ENCODE measurements at places on chromosomes 12 and 14.

DNA sequence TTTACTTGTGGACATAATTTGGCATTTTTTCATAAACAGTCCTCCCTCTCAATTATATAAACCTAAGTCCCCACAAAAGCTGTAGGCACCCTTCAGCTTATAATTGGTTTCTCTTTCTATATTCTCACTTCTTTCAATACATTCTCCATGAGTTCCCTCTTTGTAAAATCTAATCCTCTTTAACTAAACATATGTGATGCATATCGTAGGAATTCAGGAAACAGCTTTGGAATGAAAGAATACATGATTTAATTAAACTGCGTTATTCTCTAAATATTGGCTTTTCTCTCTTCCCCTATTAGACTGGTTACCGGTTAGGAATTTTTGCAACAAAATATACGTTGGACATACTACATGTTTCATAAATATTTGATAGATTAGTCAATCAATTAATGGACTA is 1122.6 kb downstream of the FLRT2 start:
- no peaks in the 10 kb centered on the region for H3K27me3 ChIP-seq
- no peak for ATAC-seq
- H3K4me1 ChIP-seq, result no peaks in the 10 kb centered on the region
- H3K4me3 ChIP-seq, result no peak overlapping the region
- no peaks in the 10 kb centered on the region for H3K36me3 ChIP-seq

DNA sequence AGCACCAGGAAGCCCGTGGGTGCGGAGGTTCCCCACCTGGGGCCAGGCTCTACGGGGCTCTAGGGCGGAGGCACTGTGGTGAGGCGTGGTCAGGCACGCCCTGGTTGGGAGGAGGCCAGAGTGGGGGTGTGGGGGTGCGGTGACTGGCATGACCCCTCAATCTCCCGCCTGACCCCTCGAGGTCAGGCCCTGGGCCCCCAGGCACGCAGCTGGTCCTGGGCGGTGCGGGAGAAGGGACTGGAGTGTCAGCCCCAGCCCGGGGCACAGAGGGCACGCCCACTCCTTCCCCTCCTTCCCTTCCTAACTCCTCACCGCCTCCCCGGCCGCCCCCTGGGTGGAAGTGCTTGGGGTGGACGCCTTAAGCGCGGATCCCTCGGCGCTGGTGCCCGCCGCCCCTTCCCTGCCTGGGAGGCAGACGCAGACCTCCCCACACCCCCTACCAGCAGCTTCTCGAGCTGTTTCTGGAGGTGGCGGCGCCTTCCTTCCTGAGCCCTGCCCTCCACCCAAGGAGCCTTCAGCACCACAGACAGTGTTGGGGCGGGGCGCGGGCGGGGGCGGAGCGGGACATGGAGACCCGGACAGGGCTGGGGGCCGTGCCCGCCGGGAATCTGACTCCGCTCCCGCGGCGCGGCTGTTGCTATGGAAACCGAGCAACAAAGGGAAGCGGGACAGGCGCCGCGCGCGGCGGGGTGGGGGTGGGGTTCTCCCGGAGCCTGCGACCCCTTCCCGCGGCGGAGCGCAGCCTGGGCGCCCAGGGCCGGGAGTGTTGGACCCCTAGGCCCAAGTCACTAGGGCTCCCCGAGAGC is 741 bp upstream of the CRIP2 start:
- no peaks in the 10 kb centered on the region for H3K36me3 ChIP-seq
- H3K27ac ChIP-seq, result no peak overlapping the region
- peak; percentile 65 for ATAC-seq
- H3K4me1 ChIP-seq, result peaks cover 5% of the 10 kb centered on the region
- H3K27me3 ChIP-seq, result no peaks in the 10 kb centered on the region

DNA sequence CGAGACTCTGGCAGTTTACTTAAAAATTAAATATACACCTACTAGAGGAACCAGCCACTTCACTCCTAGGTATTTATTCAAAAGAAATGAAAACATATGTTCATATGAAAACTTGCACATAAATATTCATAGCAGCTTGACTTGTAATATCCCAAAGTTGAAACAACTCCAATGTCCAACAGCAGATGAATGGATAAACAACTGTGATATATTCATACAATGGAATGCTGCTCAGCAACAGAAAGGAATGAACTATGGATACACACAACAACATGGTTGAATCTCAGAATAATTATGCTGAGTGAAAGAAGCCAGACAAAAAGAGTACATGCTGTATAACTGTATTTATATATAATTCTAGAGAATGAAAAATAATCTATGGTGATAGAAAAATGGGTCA is 53.4 kb upstream of the DACT1 start:
- no peak for ATAC-seq
- H3K36me3 ChIP-seq, result no peaks in the 10 kb centered on the region
- no peak overlapping the region for H3K27ac ChIP-seq

GRCh38 chr12:54622463-54623183 is 12.1 kb downstream of the LACRT start:
- no peaks in the 10 kb centered on the region for H3K36me3 ChIP-seq
- no peak for ATAC-seq
- H3K27me3 ChIP-seq, result peaks cover 53% of the 10 kb centered on the region
- H3K4me3 ChIP-seq, result no peak overlapping the region
- H3K4me1 ChIP-seq, result no peaks in the 10 kb centered on the region

GRCh38 chr12:14573118-14573517 is 5.4 kb upstream of the PLBD1 start:
- no peak overlapping the region for H3K4me3 ChIP-seq
- no peak overlapping the region for H3K27ac ChIP-seq
- no peaks in the 10 kb centered on the region for H3K36me3 ChIP-seq

DNA sequence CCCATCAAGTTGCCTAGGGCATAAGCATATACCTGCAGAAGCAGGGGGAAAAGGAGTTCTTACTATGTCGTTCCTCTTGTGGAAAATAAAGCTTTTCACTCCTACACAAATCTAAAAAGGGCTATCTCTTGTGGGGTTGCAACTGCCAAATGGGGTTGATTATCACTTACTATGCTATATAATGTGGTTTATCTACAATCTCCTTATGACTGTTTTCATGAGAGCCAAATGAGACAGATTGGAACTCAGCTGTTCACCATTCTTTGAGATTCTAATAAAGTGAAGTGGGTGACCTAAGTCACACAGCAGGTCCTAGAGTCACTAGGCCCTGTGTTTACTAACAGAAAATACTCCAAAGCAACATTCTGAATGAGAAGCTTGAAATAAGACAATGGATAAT is 47.7 kb downstream of the CIT start:
- peaks cover 7% of the 10 kb centered on the region for H3K36me3 ChIP-seq
- H3K4me1 ChIP-seq, result no peaks in the 10 kb centered on the region
- no peak overlapping the region for H3K4me3 ChIP-seq
- no peak overlapping the region for H3K27ac ChIP-seq
- ATAC-seq, result peak; percentile 32
- H3K27me3 ChIP-seq, result no peaks in the 10 kb centered on the region

DNA sequence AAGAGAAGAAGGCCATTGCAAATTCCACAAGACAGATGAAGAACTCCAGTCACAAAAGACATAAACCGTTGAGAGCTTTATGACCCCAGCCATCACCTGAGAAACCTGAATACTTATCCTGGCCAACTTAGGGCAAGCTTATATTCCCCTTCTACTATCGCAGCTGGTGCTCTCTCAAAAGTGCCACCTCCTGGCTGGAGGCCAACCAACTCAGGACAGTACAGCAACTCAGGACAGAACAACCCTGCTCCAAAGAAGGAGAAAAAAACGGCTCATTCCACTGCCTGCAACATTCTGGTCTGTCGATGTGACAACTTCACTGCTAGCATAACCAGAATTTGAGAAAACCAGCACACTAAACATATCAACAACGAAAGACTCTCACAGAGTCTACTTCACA is 9.7 kb upstream of the KRT6B start:
- no peak overlapping the region for H3K27ac ChIP-seq
- no peaks in the 10 kb centered on the region for H3K36me3 ChIP-seq
- no peak overlapping the region for H3K4me3 ChIP-seq
- ATAC-seq, result no peak
- H3K4me1 ChIP-seq, result no peaks in the 10 kb centered on the region

DNA sequence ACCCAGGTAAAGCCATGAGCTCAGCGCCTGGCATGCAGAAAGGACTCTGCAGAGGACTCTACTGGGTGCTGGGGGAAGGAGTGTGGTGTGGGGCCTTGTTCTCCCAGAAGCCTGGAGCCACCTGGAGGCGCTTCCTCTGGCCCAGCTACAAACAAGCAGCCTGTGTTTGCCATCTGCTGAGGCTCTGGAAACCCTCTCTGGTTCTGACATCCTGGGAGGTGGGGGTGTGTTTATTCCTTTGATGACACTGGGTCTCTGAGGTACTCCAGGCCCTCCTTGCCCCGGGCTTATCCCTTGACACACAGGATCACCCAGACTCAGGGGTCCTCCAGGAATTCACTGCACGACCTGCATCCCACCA is 44.9 kb downstream of the RNF34 start:
- peaks cover 79% of the 10 kb centered on the region for H3K36me3 ChIP-seq
- ATAC-seq, result no peak
- no peak overlapping the region for H3K27ac ChIP-seq

GRCh38 chr12:129161511-129161910 is 308.2 kb downstream of the GLT1D1 start:
- no peak overlapping the region for H3K27ac ChIP-seq
- H3K27me3 ChIP-seq, result no peaks in the 10 kb centered on the region
- no peak overlapping the region for H3K4me3 ChIP-seq
- no peaks in the 10 kb centered on the region for H3K36me3 ChIP-seq
- H3K4me1 ChIP-seq, result no peaks in the 10 kb centered on the region

GRCh38 chr12:93042684-93043083 is 113.6 kb upstream of the EEA1 start:
- H3K36me3 ChIP-seq, result no peaks in the 10 kb centered on the region
- no peaks in the 10 kb centered on the region for H3K4me1 ChIP-seq
- ATAC-seq, result no peak
- H3K27ac ChIP-seq, result no peak overlapping the region
- no peak overlapping the region for H3K4me3 ChIP-seq

DNA sequence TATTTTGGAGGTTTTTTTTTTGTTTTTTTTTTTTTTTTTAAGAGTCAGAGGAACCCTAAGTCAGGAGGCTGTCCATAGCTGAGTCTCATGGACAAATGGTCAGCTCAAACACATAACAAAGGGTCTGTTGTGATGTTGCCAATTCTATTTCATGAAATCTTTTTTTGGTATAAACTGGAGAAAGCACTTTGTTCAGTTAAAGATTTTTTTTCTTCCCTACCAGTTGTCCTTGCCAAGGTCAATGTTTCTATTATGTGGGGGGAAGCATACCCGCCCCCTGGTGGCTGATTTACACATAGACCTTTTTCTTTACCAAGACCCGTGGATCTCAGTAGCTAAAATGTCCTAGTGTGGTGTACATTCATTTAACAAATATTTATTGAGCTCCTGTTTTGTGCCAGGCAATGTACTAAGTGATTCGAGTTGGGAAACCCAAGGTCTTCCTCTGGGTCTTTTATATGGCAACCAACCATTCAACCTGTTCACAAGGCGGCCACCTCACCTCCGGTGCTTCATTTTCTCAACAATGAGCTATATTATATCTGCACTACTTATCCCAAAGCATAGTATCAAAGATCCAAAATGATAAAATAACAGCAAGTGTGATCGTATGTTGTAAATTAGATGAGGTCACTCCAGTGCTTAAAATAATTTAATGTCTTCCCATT is 214.5 kb downstream of the PAH start:
- no peak overlapping the region for H3K27ac ChIP-seq
- H3K27me3 ChIP-seq, result peaks cover 3% of the 10 kb centered on the region
- H3K4me3 ChIP-seq, result no peak overlapping the region
- H3K4me1 ChIP-seq, result no peaks in the 10 kb centered on the region
- H3K36me3 ChIP-seq, result no peaks in the 10 kb centered on the region

DNA sequence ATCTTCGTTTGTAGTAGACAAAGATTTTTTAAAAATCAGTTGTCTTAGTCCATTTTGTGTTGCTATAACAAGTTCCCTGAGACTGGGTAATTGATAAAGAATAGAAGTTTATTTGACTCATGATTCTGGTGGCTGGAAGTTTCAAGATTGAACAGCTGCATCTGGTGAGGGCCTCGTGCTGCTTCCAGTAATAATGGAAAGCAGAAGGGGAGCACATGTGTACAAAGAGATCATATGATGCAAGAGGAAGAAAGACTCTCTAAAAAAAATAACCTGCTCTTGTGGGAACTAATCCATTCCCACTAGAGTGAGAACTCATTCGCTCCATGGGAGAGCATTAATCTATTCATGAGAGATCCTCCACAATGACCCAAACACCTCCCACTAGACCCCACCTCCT is 24.8 kb downstream of the MUCL1 start:
- H3K27ac ChIP-seq, result peak overlapping the region; percentile 35
- peaks cover 4% of the 10 kb centered on the region for H3K27me3 ChIP-seq
- peaks cover 5% of the 10 kb centered on the region for H3K4me1 ChIP-seq
- peak; percentile 28 for ATAC-seq
- H3K4me3 ChIP-seq, result no peak overlapping the region

GRCh38 chr12:51959211-51959610 is 7.7 kb downstream of the ACVR1B start:
- no peak overlapping the region for H3K27ac ChIP-seq
- no peak for ATAC-seq
- no peaks in the 10 kb centered on the region for H3K27me3 ChIP-seq
- no peak overlapping the region for H3K4me3 ChIP-seq

GRCh38 chr14:22555384-22556011 is 33.5 kb downstream of the DAD1 start:
- peak overlapping the region; percentile 88 for H3K4me3 ChIP-seq
- peak overlapping the region; percentile 99 for H3K27ac ChIP-seq
- no peaks in the 10 kb centered on the region for H3K27me3 ChIP-seq
- ATAC-seq, result peak; percentile 49
- peaks cover 46% of the 10 kb centered on the region for H3K4me1 ChIP-seq

GRCh38 chr12:110637869-110638441 is 24.0 kb downstream of the TCTN1 start:
- H3K4me1 ChIP-seq, result no peaks in the 10 kb centered on the region
- no peak for ATAC-seq
- H3K27ac ChIP-seq, result no peak overlapping the region
- H3K27me3 ChIP-seq, result no peaks in the 10 kb centered on the region
- no peak overlapping the region for H3K4me3 ChIP-seq

GRCh38 chr12:473863-474577 is 14.3 kb downstream of the B4GALNT3 start:
- H3K27ac ChIP-seq, result no peak overlapping the region
- H3K36me3 ChIP-seq, result no peaks in the 10 kb centered on the region
- no peak overlapping the region for H3K4me3 ChIP-seq
- no peaks in the 10 kb centered on the region for H3K4me1 ChIP-seq
- ATAC-seq, result no peak

DNA sequence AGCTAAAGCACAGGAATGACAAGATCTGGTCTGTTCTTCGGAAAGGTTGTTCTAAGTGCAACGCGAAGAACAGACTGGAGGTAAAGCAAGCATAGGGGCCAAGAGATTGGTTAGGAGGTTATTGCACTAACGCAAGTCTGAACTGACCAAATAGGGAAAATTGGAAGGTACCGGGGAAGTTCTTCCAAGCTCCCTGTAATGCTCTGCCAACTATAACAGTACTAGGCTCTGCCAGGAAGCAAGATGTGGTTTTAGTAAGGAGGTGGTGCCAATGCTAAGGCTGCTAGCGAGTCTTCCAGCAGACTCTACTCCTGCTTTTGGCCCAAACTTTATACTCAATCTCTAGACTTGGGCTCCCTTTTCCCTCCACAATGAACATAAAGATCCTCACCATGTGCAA is 138.6 kb downstream of the PAWR start:
- no peak for ATAC-seq
- H3K27me3 ChIP-seq, result peaks cover 7% of the 10 kb centered on the region
- H3K4me1 ChIP-seq, result no peaks in the 10 kb centered on the region
- no peak overlapping the region for H3K4me3 ChIP-seq
- no peaks in the 10 kb centered on the region for H3K36me3 ChIP-seq
